ENCODE measurements at places on chromosomes 2 and 18. TPM values are rescaled to one million over a fixed set of nuclear protein-coding genes. Genes with fewer than 3 reads are reported as not detected.

DNA sequence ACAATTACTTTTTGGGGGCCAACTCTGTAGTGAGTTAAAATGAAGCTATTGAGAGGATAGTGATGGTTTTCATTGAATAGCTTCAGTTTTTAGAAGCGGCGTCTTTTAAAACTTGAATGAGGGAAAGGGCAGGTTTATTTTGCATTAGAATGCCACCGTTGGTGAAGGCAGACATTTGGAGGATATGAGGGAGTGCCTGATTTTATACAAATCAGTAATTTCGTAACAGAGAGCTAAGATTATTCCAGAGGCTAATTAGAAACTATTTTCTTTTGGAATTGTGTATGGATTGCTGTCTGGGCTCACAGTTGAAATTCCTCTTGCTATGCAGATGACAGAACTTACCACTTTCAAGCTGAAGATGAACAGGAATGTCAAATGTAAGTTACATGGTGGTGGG lies 67.6 kb downstream of the ITGB1BP1 start:
- DNase-seq, result no peak

GRCh38 chr2:98463081-98463481 lies 18.4 kb downstream of the INPP4A start:
- no peak for DNase-seq

DNA sequence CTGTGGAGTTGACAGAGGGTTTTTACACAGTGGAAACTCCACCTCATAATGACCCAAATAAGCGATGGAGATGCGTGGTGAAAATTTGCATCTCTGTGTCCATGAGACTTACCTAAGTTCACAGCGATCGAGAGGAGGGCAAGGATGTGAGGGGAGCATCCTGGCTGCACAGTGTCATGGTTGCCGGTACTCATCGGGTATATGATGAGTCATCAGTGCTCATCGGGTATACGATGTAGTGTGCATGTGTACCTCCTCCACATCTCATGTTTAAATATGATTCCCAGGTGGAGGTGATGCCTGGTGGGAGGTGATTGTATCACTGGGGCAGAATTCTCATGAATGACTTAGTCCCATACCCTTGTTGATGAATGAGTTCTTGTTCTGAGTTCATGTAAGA lies 233.5 kb downstream of the MYT1L start:
- no peak for DNase-seq

EFR3B gene
- not detected for polyA plus RNA-seq

DNA sequence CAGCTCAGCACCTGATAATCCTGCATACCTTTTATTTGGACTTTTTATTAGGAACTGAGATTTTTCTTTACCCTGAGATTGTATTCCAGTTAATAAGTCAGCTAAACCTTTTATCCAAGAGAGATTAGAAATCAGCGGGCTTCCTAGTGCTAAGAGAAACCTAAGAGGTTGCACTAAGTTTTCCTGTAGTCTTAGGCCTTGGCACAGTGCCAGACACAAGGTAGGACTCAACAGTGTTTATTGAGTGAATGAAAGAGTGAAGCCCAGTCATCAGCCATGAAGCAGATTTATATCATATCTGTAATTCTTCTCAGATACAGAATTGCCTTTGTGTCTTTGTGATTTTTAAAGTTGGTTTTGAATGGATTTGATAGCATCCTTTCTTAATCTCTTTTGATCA lies 13.6 kb downstream of the OTX1 start:
- DNase-seq, result no peak
